M059J (cell line): ENCODE measurements at places on chromosomes 5 and 9. TPM values are rescaled to one million over a fixed set of nuclear protein-coding genes. Genes with fewer than 3 reads are reported as not detected.

The LRRC19 gene
- total RNA-seq = not detected in 2 replicates

The RLN1 gene
- total RNA-seq = not detected in 2 replicates

DNA sequence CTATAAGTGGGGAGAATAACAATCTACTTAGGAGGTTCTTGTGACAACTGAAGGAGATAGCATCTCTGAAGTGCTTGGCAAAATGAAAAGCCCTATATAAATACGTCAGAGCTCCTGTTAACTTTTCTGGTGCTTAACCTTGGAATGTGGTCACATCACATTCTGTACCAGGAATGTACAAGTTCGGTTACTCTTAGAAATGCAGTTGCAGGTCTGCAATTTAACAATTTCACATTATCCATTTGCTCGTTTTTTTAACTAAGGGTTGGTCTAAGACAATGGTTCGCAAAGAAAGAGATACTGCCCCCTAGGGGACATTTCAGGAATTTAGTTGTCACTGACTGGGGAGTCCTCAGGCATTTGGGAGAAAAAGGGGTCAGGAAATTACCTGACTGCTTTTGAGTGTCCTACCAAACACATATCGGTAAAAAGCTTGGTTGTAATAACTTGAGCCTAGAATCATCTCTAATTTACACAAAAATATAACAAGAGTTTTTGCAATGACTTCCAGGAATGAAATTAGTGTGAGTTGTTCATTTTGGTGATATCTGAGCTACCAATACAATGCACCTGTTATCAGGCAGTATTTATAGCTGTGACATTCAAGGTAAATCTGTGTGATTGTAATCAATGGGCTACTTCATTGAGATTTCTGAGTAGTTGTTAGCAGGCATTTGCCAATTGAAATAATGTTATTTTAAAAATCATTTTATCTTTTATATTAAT lies 5.4 kb upstream of the HBEGF start:
- DNase-seq = peak; percentile 74

DNA sequence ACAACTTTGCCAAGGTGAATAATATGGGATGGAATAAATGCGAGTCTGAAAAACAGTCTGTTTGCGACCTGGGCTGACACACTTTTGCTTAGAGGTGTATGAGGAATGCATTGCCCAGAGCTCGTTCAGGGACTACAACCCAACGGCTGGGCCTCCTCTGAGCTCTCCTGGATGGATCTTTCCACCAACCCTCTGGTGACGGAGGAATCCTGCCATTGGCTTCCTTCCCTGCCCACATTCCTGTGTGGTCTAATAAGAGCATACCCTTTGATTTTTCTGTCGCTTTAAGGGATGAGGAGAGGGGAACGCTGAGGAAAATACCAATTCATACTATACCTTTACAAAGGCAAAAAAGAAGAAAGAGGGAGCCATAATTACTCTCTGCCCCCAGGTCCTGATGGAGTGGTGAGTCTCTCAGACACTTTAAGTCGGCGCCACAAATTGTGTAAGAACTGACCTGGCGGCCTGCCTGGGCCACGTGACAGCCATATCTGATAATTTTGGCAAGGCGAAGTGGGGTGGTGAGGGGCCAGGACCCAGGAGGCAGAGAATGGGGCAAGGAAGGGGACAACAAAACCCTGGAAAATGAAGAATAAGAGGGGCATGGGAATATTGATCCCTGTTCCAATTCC lies 265.2 kb upstream of the MSX2 start:
- peak; percentile 94 for DNase-seq

- peak; percentile 16 for DNase-seq
Measured at GRCh38 chr5:133708331-133708850, 96.0 kb upstream of the FSTL4 start.

DNA sequence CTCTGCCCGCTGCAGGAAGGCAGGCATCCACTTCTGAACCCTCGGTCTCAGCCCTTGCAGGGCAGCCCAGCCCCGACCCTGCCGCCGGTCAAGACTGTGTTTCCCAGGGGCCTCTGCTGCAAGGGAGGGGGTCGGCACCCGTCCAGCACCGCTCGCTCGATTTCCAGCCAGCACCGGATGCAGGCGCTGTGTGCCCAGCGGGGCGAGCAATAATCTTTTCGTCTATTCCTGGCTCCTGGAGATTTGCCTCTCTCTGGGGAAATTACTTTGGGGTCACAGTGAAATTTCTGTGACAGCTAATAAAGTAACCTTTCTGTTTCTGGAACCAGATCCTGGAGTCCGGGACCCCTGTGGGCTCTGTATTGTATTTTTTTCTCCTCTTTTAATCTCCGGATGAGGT lies 155.3 kb downstream of the COL23A1 start:
- DNase-seq = no peak

GRCh38 chr5:86807046-86808031 lies 189.6 kb downstream of the COX7C start:
- no peak for DNase-seq

GRCh38 chr5:38793099-38793498 lies 52.7 kb upstream of the OSMR start:
- no peak for DNase-seq
